ENCODE measurements at places on chromosomes 6 and 20.

GRCh38 chr20:32967961-32968457, 36.2 kb downstream of the SUN5 start:
- no peak for DNase-seq

DNA sequence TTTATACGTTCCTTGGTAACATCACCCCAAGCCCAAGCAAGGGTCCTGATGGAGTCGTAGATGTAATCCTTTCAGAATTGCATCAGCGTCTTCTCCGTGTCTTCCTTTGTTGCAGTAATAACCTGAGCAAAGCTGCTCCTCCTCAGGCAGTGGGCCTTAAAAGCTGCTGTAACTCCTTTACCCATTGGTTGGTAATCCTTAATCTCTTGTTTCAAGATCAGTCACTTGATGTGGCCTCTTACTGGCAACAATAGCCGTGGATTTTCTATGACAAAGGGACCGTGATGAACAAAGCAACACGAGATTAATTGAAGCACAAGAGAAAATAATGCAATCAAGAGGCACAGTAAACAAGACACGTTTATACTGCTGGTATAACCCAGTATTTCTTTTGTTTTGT, 44.6 kb downstream of the ALDH5A1 start:
- DNase-seq = no peak

GRCh38 chr6:110537208-110538123, 61.1 kb upstream of the SLC22A16 start:
- DNase-seq = no peak

- no peak for DNase-seq
These were observed 122.6 kb upstream of the MCHR2 start for GRCh38 chr6:100116411-100117194.

DNA sequence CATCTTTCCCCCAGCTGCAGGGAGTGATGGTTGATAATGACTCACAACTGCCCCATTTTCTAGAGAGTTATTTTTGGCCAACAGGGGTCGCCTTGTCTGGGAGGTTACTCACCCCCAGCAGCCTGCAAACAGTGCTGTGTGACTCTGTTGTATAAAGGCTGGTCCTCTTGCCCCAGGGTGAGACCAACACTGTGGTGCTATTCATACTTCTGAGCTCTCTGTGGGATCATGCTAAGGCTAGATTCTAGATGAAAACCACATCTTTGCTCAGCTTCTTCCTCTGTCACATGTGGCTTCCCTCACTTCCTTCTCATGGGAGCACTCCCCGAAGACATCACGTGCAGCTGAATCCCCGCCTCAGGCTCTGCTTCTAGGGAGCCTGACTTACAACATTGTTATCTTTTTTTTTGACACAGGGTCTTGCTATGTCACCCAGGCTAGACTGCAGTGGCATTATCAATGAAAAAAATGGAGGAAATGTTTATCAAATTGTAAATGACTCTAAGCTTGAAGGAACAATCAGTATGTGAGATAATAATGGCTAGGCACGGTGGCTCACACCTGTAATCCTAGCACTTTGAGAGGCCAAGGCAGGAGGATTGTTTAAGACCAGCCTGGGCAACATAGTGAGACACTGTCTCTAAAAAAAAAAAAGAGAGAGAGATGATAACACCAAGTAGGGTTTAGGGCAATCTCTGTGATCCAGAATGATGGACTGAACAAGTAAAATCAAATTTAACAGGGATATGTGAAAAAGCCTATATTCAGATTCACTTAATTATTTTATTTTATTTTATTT, 55.7 kb upstream of the SLC23A2 start:
- no peak for DNase-seq

DNA sequence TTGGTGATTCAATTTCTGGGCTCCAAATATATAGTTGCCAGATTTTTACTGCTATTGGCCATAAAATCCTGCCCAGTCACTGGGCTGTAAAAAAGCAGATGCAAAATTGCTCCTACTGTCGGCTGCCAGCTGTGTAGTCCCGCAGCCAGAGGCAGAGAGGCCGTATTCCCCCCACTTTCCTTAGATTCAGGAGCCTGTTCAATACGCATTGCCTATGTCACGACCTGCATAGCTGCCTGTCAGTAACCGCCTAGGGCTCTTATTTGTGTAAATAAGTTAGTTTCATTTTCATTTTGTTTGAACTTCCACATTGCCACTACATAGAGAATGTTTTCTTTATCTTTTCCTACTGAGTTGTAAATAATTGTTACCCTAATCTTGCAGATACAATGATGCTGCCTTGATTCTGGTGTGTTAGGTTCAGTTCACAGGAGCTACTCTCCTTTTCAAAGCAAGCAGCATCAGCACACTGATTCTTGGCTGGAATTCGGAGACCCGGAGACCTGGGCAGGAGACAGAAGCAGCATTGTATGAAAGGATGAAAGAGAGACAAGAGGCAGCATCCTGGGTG, 46.0 kb upstream of the UST start:
- no peak for DNase-seq

GRCh38 chr20:53941680-53942471, 128.5 kb downstream of the BCAS1 start:
- no peak for DNase-seq

DNA sequence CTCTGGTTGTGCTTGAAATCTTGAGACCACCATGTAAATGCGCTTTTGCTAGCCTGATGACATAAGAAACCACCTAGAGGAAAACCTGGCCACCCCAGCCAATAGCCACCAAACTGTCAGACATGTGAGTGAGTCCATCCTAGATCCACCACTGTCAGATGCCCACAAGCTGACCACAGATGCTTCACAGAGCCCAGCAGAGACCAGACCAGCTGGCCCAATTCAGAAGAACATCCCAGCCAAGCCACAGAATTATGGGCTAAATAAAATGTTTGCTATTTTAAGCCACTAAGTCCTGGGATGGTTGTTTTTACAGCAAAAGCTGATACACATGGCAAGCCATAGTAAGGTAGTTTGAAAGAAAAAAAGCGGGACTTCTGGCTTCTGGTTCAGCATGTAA, 425.3 kb downstream of the KIF16B start:
- DNase-seq = no peak

- no peak for DNase-seq
These were observed 39.7 kb upstream of the PHIP start for GRCh38 chr6:79117752-79118151.

DNA sequence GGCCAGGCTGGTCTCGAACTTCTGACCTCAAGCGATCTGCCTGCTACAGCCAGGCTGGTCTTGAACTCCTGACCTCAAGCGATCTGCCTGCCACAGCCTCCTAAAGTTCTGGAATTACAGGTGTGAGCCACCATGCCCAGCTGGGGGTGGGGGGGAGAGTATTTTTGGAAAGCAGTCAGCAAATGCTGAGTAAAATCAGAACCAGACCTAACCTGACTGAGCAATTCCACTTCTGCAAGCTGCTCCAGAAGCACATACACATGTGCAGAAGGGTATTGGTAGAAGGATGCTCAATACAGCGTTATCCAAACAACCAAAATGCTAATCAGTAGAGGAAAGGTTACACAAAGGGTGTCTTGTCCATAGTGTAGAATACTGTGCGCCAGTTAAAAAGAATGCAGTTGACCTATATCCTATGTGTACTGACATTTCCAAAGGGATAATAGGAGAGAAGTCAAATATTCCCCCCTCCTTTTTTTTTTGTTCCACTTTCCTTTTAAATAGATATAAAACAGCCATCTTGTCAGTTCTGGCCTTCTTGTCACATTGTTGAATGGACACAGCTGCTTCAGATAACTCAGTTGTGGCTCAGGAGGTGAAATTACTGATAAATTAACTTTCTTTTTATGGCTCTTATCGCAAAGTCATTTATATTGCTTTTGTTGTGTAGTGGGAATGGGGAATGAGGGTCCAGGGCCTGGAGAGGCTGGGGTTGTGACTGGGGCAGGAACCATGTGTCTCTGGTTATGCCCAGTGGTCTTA, 74.6 kb downstream of the DTD1 start:
- DNase-seq = no peak

All from NCI-H187 (cell line).